ENCODE measurements at places on chromosomes 6 and 20. TPM values are rescaled to one million over a fixed set of nuclear protein-coding genes. Genes with fewer than 3 reads are reported as not detected.

The EYA2 gene
- total RNA-seq, result 0.59 TPM

The FAM217A gene
- not detected for total RNA-seq

The RIMS4 gene
- 1.3 TPM for total RNA-seq

The PKHD1 gene
- total RNA-seq, result 1.3 TPM

The HLA-DQA1 gene
- 3.2 TPM for total RNA-seq

The AVP gene
- not detected for total RNA-seq

The MPC1 gene
- 55.9 TPM for total RNA-seq

The ZHX3 gene
- 11.6 TPM for total RNA-seq

DNA sequence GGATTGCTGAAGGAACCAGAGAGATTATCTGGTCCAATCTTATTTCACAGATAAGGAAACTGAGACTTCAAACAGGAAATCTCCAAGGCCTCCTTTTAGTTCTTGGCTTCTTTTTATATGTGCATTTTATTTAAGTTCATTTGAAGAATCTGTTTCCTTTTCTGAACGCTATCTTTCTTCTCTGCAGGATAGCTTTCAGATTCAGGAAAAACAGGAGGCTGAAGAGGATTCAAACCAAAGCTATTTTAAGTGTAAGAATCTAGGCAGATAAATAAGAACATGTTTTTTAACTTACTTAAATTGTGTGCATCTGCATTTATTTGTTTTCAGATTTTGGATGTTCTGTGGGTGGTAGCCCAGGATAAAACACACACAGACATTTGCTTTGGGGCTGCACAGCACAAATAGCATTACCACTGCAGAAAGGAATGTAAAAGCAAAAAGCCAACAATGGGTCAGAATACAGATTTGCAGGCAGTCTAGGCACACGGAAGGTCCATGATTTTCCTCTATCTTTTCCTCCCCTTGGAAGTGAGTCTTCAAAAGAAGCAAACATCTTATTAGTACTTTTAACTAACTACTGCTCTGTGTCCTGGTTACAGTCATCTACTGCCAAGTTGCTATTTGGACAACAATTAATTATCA, 188.8 kb upstream of the TBX18 start:
- DNase-seq, result peak; percentile 83

- no peak for DNase-seq
Observed at GRCh38 chr6:13847326-13848050, 33.1 kb upstream of the MCUR1 start.

GRCh38 chr6:119071576-119071975, 6.9 kb downstream of the FAM184A start:
- no peak for DNase-seq

DNA sequence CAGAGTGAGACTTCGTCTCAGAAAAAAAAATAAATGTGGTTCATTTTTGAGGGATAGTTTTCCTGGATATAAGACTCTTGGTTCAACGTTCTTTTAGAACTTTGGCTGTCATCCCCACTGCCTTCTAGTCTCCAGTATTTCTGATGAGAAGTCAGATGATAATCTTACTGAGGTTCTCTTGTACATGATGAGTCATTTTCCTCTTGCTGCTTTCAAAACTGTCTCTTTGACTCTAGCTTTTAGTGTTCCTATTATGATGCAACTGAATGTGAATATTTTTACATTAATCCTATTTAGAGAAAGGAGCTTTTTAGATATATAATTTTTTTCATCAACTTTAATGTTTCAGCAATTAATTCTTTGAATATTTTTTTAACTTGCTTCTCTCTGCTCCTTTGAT, 46.0 kb upstream of the OR14J1 start:
- no peak for DNase-seq

DNA sequence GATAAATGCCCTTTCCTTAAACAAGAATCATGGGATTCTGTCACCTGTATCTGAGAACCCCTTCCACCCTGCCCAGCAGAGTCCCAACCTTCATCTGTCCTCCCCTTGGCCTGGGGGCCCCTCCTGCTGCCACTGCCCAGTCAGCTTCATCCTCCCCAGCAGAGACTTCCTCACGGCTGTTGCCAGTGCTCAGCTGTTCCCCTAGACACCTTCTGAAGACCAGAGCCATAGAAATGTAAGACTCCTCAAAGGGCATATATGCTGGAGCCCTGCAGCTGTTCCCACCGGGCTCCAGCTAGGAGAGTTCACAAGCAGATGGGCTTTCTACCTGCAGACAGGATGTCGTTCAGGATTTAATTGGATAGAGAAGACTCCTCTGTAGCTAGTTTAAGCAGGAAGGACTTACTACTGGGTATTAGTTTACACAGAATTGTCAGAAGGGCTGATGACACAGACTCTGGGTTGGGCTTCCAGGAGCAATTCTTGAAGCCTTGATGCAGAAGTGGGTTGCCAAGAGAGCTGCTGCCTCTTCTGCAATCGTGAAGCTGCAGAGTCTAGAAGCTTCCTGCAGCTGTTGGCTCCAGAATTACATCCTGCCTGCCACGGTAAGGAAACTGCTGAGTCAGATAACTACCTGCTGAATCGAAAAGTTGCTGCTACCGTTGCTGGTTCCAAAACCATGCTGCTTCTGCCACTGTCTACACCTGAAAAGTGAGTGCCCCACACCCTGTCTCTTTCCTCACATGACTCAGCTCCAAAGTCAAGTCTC, 57.1 kb upstream of the MLN start:
- no peak for DNase-seq

GRCh38 chr6:31267651-31268368, 4.1 kb downstream of the HLA-C start:
- no peak for DNase-seq

- DNase-seq, result no peak
Observed at GRCh38 chr6:159821122-159821521, 21.0 kb downstream of the PNLDC1 start.

- no peak for DNase-seq
Observed at GRCh38 chr20:49281059-49281912, 3.4 kb upstream of the ZNFX1 start.

GRCh38 chr6:112013051-112013450, 40.9 kb upstream of the CCN6 start:
- no peak for DNase-seq

DNA sequence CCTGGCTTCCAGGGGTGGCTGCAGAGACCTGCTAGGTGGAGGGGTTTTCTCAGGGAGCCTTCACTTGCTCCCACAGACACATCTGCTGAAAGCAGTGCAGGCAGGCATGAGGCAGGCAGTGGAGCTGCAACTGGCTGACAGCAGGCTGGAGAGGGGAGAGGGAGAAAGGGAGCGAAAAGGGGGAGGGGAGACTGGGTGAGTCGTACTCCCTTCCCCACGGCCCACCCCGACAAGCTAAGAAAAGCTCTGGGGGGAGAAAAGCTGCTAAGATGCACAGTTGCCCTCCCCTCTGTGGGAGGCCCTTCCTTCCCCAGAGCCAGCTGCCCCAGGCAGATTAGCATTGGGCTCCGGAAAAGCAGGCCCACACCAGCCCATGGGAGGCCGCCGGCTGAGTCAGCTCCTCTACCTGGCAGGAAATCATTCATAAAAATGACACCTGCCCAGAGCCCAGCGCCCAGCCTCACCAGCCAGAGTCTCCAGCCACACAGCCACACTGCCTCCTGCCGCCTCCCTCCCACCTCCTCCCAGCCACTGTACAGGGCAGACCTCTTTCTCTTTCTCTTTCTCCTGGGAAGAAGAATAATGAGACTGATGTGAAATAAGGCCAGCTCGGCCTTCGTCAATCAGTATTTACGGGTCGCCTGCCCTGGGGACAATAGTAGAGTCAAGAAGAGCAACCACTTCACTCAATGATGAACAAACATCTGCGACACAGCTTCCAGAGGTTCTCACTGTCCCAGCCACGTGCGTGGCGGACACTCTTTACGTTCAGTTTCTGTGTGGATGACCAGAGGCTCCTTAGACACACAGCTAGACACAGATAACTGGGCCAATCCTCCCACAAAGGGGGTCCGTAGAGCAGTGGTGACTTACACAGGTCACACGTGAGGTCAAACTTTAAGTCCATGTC, 7.7 kb upstream of the C20orf203 start:
- no peak for DNase-seq

DNA sequence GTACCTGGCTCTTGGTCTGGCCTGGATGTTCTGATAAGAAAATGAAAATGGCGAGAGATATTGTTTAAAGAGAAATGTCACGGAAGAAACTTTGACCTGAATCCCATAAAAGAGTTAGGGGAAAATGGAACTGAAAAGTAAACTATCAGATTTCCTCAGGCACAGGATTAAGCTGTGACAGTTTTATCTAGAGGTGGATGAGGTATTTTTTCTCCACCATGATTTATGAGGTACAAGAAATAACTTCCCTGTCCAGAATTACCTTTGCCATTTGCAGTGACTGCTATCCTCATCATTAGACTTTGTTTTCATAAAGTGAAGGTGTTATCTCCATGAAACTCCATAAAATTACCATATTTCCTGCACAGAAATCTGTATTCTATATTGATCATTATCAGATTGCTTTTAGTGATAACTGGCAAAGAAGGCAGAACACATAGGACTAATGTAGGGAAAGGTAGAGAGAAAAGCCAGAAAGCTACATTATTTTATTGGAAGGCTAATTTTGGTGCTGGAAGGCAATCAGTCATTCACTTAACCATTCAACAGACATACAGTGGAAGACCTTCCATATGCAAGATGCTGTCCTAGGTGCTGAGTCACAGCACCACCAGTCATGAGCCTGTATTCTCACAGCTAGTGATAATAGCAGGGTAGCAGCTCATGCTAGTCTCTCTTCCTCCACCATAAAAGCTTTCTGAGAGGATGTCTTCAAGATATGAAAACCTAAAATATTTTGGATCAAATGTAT, 427.3 kb upstream of the CITED2 start:
- no peak for DNase-seq

- DNase-seq, result no peak
Observed at GRCh38 chr6:139659196-139659595, 284.7 kb upstream of the CITED2 start.

DNA sequence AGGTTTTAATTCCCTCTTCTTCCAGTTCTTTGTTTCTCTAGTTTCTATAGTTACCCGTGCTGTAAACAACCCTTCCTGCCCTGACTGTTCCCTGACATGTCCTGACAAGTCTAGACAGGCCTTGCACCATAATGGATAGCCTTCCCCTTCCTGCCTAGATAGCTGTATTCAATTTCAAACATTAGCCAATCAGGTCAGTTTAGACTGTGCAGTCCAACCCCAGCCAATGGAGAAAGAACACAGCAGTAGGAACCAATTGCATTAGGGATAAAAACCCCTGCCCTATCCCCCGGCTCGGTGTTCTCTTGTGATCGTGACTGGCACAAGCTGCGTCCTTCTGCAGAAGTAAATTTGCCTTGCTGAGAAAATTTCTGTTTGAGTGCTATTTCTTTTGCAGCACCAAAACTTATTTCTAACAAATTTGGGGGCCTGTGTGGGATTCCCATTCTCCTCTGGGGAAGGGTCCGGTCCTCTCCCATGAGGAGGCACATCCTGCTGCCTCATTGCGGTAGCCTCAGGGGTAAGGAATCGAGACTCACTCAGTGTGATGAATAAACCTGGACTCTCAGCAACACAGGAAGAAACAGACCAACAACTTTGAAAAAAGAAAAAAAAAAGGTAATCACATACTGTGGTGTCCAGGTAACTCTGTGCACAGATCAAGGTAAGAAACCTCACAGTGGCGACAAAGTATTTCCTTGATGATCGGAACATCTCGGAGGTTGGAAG, 248.7 kb upstream of the ECI2 start:
- no peak for DNase-seq

DNA sequence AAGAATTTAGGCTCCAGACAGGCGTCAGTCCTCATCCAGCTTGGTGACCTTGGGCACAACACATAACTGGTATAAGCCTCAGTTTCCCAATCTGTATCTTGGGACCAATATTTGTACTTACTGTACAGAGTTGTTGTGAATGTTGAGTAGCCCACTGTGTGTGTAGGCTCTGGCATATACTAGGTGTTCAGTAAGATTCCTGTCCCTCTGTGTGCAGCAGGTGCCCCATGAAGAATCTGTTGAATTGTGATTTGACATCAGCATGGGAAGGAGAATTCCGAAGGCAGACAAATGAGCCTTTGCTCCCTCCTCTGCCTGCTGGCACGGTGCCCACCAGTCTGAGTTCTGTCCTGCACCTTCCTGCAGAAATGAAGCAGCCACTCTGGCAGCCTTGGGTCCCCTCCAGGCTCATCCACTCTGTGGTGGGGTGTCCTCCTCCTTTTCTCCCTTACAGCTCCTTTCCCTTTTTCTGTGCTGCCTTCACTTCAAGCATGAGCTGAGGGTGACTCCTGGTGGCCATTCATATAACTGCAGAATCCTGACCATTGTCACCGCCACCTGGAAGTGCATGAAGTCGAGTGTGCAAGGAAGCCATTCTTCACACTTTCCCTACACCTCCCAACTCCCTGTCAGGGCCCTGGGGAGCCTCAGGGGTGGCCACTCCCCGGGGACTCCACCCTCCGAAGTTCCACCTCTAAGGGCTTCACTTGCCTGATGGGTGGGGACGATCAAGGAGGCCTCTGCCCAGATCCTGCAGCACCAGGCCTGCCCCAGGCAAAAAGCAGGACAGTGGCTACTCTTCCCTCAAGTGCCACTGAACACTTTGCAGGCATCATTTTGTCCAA, 48.2 kb downstream of the MRPL14 start:
- DNase-seq, result no peak

DNA sequence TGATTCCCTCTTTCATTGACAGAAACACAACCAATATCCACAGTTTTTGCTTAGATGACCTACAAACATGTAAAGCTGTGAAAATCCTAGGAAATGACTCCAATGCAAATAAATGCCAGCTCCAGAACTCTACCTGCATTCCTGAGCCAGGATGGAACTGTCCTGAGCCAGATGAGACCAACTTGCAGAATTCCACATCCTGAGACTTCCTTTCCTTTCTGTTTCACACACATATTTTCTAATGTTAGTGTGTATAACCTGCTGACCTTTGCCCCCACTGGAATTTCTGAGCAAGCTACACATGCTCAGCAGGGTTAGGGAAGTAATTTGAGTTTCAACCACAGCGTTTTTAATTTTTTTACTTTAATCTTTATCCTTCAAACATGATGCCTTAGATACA, 69.6 kb upstream of the ADGRF1 start:
- no peak for DNase-seq

GRCh38 chr20:4828830-4829513, 107.3 kb downstream of the PRND start:
- peak; percentile 35 for DNase-seq

DNA sequence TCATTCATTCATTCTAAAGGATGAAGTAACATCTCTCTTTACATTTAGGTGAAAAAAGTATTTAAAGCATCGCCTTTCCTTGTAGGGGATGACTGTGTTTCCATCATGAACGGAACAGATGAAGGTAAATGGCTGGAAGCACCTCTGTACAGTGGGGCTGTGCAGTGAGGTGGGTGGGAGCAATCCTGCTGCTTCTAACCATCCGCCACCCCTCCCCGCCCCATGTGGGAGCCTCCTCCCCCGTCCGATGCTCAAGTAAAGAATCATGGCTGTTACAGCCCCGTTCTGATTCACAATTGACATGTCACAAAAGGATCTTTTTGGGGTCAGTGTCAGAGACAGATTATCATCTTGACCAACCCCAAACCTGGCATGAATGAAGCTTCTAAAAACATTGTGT, 19.3 kb downstream of the ENTPD6 start:
- DNase-seq, result no peak

DNA sequence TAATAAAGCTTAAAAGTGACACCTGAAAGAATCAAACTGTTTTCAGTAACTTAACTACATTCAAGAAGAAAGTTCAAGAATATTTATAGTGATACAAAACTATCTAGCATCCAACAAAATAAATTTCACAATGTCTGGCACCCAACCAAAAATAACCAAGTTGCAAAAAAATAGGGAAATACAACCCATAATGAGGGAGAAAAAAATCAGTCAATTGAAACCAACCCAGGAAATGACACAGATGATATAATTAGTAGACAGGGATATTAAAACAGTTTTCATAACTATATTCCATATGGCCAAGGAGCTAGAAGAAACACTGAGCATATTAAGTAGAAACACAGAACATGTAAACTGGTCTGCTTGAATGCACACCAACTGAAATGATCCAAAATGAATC, 120.2 kb upstream of the BEND3 start:
- DNase-seq, result no peak

Data from skin of body (tissue), 3 donors.